ENCODE measurements at places on chromosomes 6 and 20.
A peak's percentile ranks its signal among the peaks of the same experiment; 100 is the strongest.

DNA sequence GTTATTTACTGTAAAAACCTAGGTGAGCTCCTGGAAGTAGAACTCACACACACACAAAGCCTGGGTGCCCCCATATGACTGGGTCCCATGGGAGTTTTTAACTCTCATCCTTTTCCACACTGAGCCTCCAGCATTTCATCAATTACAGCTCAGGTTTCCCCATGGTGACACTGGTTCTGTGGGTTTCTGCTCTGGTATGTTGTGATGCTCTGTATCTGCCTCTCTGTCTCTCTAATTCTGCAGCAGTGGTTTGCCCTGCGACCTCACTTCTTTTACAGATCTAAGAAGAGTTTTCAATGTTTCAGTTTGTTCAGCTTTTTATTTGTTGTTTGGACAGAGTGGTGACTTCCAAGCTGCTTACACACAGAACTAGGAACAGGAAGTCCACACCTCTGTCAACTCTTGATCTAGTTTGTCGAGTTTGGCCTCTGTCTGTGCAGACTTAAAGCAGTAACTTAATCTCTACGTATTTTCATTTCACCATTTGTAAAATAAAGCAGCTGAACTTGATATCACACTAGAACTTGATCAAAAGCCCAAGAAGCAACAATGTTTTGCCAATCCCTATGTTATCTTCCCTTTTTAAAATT lies 554.3 kb downstream of the EPHA7 start:
- no peak for DNase-seq

GRCh38 chr6:138357928-138358327 lies 19.8 kb upstream of the SMIM28 start:
- DNase-seq: no peak

DNA sequence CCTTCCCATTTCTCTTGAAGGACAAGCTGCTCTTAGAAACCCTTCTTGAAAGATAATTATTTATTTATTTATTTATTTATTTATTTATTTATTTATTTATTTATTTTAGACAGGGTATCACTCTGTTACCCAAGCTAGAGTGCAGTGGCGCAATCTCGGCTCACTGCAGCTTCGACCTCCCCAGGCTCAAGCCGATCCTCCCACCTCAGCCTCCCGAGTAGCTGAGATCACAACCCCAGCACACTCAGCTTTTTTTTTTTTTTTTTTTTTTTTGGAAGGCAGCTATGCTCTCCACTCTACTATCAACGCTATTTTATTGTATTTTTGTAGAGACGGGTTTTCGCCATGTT lies 1.2 kb upstream of the HEBP2 start:
- DNase-seq: no peak

- DNase-seq: no peak
Measured at GRCh38 chr6:18515767-18516166, 128.6 kb downstream of the RNF144B start.

- no peak for DNase-seq
Measured at GRCh38 chr20:49984426-49985153, 1.8 kb downstream of the SNAI1 start.

DNA sequence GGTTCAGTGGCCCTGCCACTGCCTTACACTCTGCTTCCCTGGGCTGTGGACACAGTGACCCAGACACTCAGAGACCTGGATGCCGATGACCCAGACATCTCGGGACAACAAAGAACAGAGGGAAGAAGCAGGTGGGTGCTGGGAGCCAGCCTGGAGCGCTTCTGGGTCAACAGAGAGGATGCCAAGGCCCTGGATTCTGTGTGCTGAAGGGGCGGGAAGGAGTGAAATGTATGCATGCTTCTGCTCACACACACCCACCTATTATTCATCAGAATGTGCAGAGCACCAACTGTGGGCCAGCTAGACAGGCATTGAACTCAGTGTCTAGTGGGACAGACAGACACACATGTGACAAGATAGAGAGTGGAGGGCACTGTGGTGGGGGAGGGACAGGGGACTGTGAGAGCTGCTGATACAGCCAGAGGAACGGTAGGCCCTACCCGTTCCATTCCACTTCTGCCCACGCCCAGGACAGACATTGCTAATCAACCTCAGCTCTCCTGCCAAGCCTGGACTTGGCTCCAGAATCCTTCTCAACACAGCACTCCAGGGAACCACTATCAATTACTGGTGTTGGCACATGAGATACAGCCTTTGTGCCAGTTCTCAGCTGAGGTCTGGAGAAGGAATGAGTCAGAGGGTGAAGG lies 20.2 kb downstream of the KCNK15 start:
- no peak for DNase-seq

GRCh38 chr6:116265041-116265829 lies 11.4 kb upstream of the TSPYL4 start:
- no peak for DNase-seq

- DNase-seq: no peak
Measured at GRCh38 chr6:110625883-110626282, 149.5 kb upstream of the SLC22A16 start.

- no peak for DNase-seq
Measured at GRCh38 chr6:3892603-3893002, 43.4 kb downstream of the FAM50B start.

DNA sequence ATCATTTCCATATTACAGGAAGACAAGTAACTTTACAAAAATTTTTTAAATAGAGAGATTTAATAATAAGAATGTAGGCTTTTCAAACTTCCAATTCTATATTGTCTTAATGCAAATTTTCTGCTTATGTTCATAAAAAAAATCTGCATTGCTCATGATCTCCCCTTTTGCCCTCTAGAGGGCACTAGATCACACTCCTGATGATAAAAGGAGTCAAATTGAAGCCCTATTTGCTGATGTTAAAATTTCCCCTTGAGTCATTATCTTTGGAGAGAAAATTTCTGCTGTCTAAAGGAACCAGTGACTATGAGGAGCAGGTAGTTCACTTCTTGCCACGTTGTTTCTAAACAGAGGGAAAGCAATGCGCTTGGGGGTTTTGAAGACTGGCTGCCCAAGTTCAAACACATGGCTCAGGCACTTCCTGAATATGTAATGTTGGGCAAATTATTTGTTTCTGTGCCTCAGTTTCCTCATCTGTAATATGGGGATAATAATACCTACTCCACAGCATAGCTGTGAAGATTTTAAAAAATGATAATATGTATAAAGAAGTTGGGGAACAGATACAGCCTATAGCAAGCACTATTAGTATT lies 874.2 kb downstream of the TFAP2A start:
- DNase-seq: no peak

DNA sequence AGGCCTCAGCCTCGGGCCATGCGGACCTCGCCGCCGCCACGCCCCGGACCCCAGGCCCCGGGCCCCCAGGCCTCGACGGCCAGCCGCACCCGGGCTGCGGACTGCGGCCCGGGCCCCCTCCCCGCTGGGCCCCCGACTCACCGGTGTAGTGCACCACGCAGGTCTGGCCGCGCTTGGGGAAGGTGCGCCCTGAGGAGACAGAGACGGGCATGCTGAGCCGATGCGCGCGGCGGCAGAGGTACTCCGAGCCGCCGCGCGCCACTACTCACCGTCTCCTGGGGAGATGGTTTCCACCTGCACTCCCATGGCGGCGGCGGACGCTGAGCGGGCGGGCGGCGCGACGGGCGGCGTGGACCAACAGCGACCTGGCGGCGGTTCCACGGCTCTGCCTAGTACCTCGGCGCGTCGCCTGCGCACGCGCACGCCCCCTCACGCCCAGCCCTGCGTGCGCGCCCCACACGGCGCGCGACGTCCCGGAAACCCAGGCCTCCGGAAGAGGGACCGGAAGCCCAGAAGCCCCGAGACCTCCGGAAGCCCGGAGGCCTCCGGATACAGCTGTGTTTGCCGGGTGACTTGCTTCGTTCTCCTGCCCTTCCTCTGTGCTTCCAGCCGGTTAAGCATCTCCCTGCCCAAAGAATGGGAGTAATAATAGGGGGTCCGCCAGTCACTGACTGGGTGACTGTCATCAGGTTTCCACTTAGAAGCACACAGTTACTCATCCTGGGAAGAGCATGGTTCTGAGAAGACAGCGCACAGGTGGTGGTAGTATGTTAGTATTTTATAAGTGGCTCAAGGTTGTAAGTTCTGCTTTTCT lies at the start of gene FKBP1A:
FKBP1A (minus strand) TSS at position 362 of the 814 bp plus-strand sequence; CDS start at position 306, 56 bp downstream.
- DNase-seq: peak; percentile 94

Measured in NCI-H510A (cell line).